ENCODE measurements at places on chromosomes 4 and X.

DNA sequence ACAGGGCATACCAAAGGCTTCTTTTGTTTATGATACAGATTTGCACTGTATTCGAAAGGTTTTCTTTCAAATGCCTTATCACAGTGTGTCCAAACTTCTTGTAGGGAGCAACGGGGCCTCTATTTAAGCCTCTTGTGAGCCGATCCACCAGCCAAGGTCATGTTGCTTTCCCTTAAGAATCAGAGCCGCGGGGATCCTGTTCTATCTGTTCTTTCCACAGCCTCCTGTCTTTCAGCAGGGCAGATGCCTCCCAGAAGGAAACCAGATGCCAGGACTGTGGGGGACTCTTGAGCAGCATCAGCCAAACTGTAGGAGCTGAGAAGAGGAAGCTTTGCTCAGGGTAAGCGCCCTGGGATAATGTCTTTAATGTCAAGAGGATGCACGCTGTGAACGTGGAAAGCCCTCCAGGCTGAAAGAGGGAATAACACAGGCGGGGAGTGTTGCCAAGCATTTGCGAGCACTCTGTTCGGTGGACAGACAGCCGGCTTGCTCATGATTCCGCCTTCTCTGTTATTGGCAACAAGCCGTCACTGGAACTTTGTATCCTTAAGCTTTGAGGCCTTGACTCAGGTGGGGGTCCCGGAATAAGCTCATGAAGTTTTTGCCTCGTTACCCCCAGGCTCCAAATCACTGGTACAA lies 279.8 kb upstream of the FRG1 start:
- no peak for DNase-seq

DNA sequence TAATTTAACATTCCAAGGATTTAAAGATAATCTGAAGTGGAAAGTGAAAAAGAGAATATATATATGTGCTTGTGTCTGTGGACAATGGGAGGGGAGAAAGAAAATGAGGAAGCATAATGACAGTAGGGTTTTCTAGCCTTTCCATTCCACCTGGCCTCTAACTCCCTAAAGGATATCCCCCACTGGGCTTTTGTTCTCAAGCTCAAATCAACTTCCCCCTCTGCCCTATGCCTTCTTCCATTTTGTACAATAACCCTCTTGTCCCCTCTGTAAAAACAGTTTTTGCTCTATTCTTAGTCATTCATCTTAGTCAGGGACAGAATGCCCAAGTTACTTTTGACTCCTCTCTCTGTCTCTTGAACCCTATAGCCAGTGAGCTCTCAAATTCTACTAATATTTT lies 23.6 kb downstream of the ANTXR2 start:
- no peak for DNase-seq

- DNase-seq: no peak
Observed at GRCh38 chr4:133891011-133891410, 310.6 kb downstream of the PABPC4L start.

- DNase-seq: no peak
Observed at GRCh38 chr4:185529413-185529812, 5.9 kb downstream of the PDLIM3 start.

GRCh38 chr4:67935888-67936287 lies 27.4 kb downstream of the TMPRSS11A start:
- no peak for DNase-seq

DNA sequence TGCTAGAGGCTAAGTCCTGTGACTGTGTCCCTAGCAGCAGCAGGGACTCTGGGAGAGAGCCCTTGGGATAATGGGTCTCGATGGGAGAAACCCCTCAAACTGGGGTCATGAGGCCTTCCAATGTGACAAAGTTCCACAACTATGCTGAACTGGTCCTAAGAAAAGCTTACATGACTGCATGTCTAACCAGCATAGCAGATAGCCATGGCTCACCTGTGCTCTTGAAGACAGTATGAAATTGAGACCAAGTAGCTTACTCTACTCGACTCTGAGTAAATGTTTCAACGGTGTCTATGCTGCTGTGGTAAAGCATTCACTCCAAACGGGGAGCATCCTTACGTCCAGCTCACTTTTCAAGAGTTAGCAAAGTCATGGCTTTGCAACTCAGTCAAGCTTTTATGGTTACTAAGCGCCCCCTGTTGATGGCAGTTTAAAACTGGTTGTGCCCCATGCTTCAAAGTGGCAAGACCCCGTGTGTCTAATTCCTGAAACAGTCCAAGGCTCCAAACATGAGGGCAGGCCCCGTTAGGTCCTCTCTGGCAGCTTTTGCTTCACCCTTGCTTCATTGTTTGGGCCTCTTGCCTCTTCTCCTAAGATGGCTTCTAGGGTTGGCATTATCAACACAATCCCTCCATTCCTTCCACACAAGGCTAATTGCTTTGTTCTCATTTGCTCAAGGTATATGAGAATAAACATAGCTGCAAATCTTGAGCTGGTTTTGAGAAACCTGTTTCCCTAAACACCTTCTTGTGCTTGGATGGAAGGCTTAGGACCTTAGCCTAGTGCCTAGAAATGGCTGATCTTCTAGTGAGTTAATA lies 46.6 kb downstream of the CCNG2 start:
- peak; percentile 71 for DNase-seq

GRCh38 chrX:330726-331150 lies 12.1 kb upstream of the GTPBP6 start:
- no peak for DNase-seq

GRCh38 chr4:48543796-48544195 lies 53.7 kb downstream of the ZAR1 start:
- no peak for DNase-seq

GRCh38 chr4:71237641-71238040 lies 101.2 kb upstream of the SLC4A4 start:
- no peak for DNase-seq

GRCh38 chr4:6804082-6804752 lies 21.7 kb downstream of the KIAA0232 start:
- DNase-seq: no peak
